ENCODE measurements at places on chromosomes 12 and 14.
A peak's percentile ranks its signal among the peaks of the same experiment; 100 is the strongest.

- no peaks in the 10 kb centered on the region for H3K4me1 ChIP-seq
- H3K27me3 ChIP-seq: no peaks in the 10 kb centered on the region
- no peak for DNase-seq
- H3K36me3 ChIP-seq: no peaks in the 10 kb centered on the region
- H3K4me3 ChIP-seq: no peak overlapping the region
Observed at GRCh38 chr12:24356240-24356804, 406.9 kb upstream of the SOX5 start.

DNA sequence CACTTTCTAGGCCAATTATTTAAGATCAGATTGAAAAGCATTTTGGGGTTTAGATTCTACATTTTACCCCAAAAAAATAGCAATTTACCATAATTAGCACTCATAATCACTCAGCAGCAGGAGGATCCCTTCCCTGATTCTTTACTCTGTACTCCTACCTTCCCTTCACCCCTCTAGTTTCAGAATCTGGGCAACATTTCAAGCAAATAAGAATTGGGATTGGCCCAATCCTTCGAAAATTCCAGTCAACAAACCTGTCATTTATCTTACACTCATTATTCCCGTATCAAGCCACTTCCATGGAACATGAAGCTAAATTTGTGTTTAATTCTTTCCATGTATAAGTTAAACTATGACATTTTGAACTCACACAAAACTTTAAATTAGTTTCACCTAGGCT, 349.1 kb upstream of the USP15 start:
- no peak overlapping the region for H3K4me3 ChIP-seq
- H3K36me3 ChIP-seq: no peaks in the 10 kb centered on the region
- H3K27me3 ChIP-seq: no peaks in the 10 kb centered on the region
- H3K4me1 ChIP-seq: no peaks in the 10 kb centered on the region

GRCh38 chr14:34436960-34437728, 24.9 kb downstream of the SPTSSA start:
- H3K4me1 ChIP-seq: peaks cover 5% of the 10 kb centered on the region
- no peak overlapping the region for H3K27ac ChIP-seq
- peaks cover 4% of the 10 kb centered on the region for H3K36me3 ChIP-seq
- H3K4me3 ChIP-seq: no peak overlapping the region
- no peaks in the 10 kb centered on the region for H3K27me3 ChIP-seq
- DNase-seq: no peak

DNA sequence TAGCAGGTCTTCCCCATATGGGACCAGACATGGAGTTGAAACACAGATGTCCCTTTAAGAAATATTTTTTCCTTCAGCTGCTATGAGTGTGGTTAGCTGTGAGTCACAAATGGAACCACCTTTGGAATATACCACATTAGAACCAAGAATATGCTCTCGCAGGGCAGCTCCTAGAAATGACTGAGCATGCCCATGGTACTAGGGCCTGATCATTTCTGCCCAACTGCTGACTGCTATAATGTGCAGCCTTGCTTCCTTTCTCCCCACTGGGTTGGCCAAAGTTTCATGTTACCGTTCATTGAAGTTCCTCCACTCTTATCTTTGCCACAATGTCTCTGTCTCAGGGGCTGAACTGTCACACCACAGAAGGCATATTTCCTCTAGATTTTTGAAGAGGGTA, 1074.6 kb downstream of the FLRT2 start:
- no peak overlapping the region for H3K27ac ChIP-seq
- no peaks in the 10 kb centered on the region for H3K4me1 ChIP-seq
- H3K4me3 ChIP-seq: no peak overlapping the region
- no peaks in the 10 kb centered on the region for H3K27me3 ChIP-seq
- H3K36me3 ChIP-seq: no peaks in the 10 kb centered on the region

- no peak overlapping the region for H3K27ac ChIP-seq
- no peak overlapping the region for H3K4me3 ChIP-seq
- H3K36me3 ChIP-seq: no peaks in the 10 kb centered on the region
- DNase-seq: no peak
- peaks cover 17% of the 10 kb centered on the region for H3K27me3 ChIP-seq
Observed at GRCh38 chr14:24838945-24839616, 205.1 kb upstream of the GZMB start.

DNA sequence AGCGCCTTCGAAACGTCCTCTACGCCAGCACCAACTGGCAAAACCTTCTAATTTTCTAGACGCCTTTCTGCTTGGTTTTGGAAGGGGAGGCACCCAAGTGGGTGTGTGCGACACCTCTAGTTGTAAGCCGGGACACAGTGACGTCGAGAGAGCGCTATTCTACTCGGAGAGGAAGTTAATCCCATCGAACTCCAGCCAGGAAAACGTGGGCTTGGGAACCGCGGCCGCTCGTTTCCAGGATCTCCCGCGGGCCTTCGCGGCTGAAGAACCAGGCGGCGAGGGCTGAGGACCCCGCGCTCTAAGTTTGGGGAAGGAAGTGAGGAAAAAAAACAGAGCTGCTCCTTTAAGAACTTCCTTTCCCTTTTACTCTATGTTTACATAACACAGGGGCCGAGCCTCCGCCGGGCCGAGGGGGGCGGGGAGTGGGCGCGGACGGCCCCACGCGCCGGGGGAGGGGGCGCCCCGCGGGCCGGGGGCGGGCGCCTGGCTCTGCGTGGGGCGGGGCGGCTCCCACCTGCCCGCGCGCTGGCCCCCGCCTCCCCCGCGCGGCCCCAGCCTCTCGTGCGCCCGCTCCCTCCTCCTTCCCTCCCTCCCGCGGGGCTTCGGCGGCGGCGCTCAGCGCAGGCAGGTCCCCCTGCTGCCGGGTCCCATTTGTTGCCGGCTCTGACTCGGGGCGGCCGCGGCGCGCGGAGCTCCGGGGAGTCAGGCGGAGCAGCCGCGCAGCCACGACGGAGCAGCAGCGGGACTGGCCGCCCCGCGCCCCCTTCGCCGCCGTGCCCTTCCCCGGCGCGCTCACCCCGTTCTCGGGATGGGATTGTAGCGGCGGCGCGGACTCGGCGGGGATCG, at the start of gene PELI2:
Gene PELI2 (plus strand): TSS at position 647 of the 846 bp plus-strand sequence. CDS start 250 bp downstream, outside the sequence.
- H3K4me1 ChIP-seq: peaks cover 22% of the 10 kb centered on the region
- H3K4me3 ChIP-seq: peak within 1 kb of the TSS; percentile 95
- H3K27ac ChIP-seq: peak within 1 kb of the TSS; percentile 97

- DNase-seq: no peak
- peaks cover 39% of the 10 kb centered on the region for H3K4me1 ChIP-seq
- no peak overlapping the region for H3K27ac ChIP-seq
- no peaks in the 10 kb centered on the region for H3K27me3 ChIP-seq
- H3K36me3 ChIP-seq: peaks cover 53% of the 10 kb centered on the region
Observed at GRCh38 chr12:96223411-96224218, 29.4 kb downstream of the ELK3 start.

DNA sequence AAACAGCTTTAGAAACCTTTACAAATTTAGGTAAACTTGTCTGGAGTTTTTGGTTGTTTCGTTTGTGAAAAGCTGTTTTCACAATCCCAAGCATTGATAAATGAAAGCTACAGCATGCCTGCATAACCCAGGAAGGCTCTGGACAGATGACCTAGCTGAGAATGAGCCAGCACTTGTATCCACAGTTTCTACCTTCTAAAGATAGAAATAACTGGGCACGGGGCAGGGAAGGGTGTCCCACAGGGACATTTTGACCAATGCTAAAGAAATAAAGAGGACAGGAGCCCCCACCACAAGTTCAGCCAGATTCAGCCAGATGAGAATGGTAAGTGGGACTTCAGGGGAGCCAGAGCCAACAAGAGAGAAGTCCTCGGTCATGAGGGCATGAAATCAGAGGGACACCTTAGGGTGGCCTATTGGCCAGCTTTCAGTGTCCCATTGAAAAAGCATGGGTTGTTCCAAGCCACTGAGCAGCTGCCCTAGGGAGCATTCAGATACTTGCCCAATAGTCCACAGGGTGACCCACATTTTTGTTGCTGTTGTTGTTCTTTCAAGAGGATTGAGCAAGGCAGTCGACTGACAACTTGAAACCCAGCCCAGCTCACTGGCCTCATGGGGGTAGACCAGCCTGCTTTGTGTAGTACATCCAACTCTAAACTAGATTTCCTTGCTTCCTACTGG, 140.3 kb upstream of the NUDT4 start:
- H3K4me1 ChIP-seq: no peaks in the 10 kb centered on the region
- DNase-seq: no peak
- H3K4me3 ChIP-seq: no peak overlapping the region

DNA sequence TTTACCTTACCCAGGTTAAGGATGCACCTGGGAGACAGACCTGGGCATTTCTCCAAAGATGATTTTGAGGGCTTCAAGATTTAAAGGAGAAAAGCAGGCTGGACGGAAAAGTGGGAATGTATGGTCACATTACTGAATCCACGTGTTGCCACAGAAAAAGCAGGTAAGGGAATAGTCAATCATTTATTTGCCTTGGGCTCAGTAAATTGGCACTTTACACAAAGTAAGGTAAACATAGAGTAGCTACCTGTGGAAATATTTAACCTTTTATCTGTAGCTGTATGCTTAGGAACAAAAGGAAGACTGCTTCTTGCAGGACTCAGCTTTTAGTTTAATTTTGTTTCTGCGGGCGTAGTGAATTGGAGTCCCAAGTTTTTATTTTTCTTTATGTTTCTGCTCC, 153.3 kb downstream of the SLCO1B3 start:
- H3K4me3 ChIP-seq: no peak overlapping the region
- H3K27me3 ChIP-seq: no peaks in the 10 kb centered on the region
- DNase-seq: no peak
- H3K4me1 ChIP-seq: no peaks in the 10 kb centered on the region
- H3K27ac ChIP-seq: no peak overlapping the region

DNA sequence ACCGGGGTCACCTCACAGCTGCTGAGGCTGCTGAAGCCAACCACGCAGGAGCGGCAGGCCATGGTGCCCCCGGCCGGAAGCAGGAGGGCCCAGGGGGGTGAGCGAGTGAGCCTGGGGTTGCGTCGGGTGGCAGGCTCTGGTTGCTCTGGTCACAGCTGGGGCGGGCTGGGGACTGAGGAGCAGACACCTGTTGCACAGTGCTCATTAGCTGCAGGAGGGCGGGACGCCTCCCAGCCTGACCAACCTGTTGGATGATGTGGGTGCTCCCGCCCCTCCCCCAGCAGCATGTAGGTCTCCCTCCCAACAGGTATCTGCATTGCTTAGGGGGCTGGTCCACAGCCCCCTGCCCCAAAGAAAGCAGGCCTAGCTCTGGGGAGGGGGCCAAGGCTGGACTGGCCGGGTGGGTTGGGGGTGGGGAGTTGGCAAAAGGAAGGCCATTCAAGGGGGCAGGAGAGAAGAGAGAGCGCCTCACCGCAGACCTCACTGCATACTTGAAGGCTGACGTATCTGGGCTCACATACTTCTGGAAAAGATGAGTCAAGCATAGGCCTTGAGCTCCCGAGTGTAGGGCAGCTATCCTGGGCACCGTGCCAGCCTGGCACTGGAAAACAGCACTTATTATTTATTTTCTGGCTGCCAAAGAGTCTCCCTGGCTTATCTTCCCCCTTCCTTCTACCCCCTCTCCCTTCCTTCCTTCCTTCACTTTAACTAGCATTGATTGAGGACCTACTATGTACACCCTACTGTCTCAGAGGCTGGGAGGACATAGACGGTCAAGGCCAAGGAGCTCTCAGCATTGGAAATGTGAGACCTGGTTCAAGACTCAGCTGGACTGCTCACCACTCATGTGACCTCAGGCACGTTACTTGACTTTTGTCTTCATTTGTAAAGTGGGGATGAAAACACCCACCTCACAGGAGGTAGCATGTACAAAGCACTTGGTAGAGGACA, at the start of gene KRT80:
Gene KRT80 (minus strand): TSS at position 174 of the 951 bp plus-strand sequence. CDS start 112 bp downstream, at position 62.
- peaks cover 81% of the 10 kb centered on the region for H3K27me3 ChIP-seq
- H3K36me3 ChIP-seq: no peaks in the 10 kb centered on the region
- H3K4me3 ChIP-seq: no peak within 1 kb of the TSS
- no peak for DNase-seq
- H3K27ac ChIP-seq: no peak within 1 kb of the TSS

DNA sequence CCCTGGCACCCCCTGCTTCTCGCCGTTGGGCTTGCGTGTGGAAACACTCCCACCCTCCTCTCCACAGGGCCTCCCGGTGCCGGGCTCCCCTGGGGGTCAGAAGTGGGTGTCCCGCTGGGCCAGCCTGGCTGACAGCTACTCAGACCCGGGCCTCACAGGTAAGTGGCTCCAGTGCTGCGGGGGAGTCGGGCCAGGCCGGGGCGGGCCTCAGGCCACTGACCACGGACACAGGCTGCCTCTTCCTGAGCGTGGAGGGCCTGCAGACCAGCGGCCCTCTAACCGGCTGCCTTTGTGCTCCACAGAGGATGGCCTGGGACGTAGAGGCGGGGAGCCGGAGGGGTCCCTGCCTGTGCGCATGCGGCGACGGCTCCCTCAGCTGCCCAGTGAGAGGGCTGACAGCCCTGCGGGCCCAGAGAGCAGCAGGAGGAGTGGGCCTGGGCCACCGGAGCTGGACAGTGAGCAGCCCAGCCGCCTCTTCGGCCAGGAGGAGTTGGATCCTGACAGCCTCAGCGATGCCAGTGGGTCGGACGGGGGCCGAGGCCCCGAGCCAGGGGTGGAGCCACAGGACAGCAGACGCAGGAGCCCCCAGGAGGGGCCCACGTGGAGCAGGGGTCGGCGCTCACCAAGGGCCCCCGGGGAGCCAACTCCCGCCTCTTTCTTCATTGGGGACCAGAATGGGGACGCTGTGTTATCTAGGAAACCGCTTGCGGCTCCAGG, 21.1 kb downstream of the CEP170B start:
- no peak overlapping the region for H3K27ac ChIP-seq
- H3K4me1 ChIP-seq: no peaks in the 10 kb centered on the region
- H3K36me3 ChIP-seq: peaks cover 3% of the 10 kb centered on the region
- no peak overlapping the region for H3K4me3 ChIP-seq
- DNase-seq: no peak

DNA sequence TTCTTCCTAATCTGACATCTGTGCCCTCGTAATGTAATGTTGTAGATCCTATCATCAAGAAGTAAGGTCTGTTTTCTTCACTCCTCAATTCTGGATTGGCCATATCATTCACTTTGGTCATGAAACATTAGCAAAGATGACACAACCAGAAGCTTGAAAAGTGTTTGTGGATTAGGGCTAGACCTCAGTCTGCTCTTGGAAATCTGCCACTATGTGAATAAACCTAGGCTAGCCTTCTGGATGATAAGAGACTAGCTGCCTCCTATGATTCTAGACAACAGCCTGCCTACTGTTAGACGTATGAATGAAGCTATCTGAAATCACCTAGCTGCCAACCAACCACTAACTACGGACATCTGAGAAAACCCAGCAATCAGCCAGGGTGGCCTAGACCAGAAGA, 38.7 kb upstream of the LYZ start:
- no peak for DNase-seq
- no peaks in the 10 kb centered on the region for H3K4me1 ChIP-seq
- H3K27me3 ChIP-seq: peaks cover 7% of the 10 kb centered on the region
- H3K36me3 ChIP-seq: no peaks in the 10 kb centered on the region
- no peak overlapping the region for H3K4me3 ChIP-seq
- H3K27ac ChIP-seq: no peak overlapping the region

GRCh38 chr14:52076334-52076733, 7.5 kb upstream of the NID2 start:
- H3K4me3 ChIP-seq: no peak overlapping the region
- no peak overlapping the region for H3K27ac ChIP-seq
- peaks cover 2% of the 10 kb centered on the region for H3K4me1 ChIP-seq
- H3K36me3 ChIP-seq: no peaks in the 10 kb centered on the region
- H3K27me3 ChIP-seq: peaks cover 7% of the 10 kb centered on the region

Data from effector memory CD8-positive, alpha-beta T cell (primary cell).